Suprapubic skin (tissue), 4 donors: ENCODE measurements at places on chromosomes 2 and 18. TPM values are rescaled to one million over a fixed set of nuclear protein-coding genes. Genes with fewer than 3 reads are reported as not detected.

Gene KANSL3
- 70.5 TPM for total RNA-seq

GRCh38 chr18:45889419-45890064 lies 64.1 kb downstream of the SIGLEC15 start:
- no peak for DNase-seq
- no peaks in the 10 kb centered on the region for H3K27me3 ChIP-seq
- no peak overlapping the region for H3K27ac ChIP-seq
- H3K4me3 ChIP-seq = no peak overlapping the region
- no peaks in the 10 kb centered on the region for H3K4me1 ChIP-seq

DNA sequence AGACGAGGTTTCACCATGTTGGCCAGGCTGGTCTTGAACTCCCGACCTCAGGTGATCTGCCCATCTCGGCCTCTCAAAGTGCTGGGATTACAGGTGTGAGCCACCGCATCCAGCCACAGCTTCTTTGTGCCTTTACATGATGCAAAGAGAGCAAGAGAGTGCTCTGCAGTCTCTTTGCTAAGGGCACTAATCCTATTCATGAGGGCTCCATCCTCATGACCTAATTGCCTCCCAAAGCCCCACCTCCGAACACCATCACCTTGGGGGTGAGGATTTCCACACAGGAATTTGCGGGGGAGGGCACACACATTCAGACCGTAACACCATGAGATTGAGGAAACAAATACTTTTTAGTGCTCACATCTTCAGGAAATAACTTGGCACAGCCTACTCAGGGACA lies 91.8 kb downstream of the PDCL3 start:
- H3K36me3 ChIP-seq = no peaks in the 10 kb centered on the region
- H3K27ac ChIP-seq = no peak overlapping the region

DNA sequence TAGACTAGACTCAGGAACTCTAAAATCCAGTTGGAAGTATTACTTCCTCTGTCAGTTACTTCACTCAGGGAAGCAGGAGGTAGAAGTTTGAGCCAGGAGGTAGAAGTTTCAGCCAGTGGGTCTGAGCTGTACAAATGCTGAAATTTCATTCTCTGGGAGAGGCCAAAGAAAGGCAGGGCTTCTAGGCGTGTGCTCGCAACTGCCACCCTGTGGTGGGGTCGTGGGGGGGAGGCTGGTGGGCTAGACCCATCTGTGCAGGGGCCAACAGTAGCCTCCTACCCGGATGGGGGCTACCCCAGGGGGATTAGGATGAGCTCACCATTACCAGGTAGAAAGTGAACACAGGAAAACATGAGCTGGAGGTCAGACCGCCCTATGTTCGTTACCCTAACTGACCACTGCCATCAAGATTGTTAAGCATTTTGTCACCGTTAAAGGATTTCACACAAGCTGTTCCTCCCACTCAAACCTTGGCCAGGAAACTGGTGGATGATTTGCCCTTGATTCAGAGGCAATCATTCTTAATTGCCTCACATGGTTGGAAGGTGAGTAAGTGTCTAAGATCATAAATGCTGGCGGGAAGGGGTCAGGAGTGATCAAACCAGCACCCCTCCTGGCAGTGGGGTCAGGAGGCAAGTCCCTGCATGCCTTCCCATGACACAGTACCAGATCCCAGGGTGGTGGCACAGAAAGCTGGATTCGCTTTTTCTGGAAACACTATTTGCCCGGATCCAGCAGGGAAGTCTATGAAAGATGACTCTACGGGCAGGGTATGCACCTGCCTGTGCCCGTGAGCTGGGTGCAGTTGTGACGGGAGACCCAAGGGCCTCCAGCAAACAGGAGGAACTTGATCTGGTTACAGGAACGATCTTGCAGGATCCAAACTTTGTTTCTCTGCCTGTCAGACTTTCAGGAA lies 5.2 kb upstream of the FHL2 start:
- no peak for DNase-seq
- no peaks in the 10 kb centered on the region for H3K36me3 ChIP-seq
- H3K27ac ChIP-seq = peak overlapping the region; percentile 22
- H3K4me1 ChIP-seq = peaks cover 35% of the 10 kb centered on the region
- peaks cover 6% of the 10 kb centered on the region for H3K27me3 ChIP-seq

DNA sequence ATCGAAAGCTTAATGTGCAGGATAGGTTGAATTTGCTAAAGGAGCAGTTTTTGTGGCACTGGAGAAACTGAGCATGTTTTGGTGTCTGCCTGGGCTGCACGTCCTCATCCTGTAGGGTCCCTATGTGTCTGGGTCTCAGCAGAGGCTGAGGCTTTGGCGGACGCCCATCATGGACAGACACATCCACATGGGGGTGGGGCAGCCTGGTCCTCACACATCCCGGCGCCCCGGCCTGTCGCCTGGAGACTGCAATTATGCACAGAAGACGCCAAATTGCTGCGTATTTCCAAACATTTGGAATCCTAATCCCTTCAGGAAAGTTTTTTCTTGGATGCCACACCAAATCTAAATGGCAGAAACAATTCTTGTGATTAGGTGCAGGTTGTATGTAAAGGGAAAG lies 128.2 kb upstream of the TWIST2 start:
- H3K36me3 ChIP-seq = no peaks in the 10 kb centered on the region
- no peak overlapping the region for H3K27ac ChIP-seq
- H3K27me3 ChIP-seq = no peaks in the 10 kb centered on the region
- DNase-seq = no peak
- H3K4me1 ChIP-seq = peaks cover 4% of the 10 kb centered on the region

Gene DNAH6
- 0.72 TPM for total RNA-seq

GRCh38 chr2:8141079-8141707 lies 540.7 kb upstream of the ID2 start:
- H3K4me1 ChIP-seq = no peaks in the 10 kb centered on the region
- no peak overlapping the region for H3K27ac ChIP-seq
- no peak for DNase-seq
- no peaks in the 10 kb centered on the region for H3K36me3 ChIP-seq
- no peaks in the 10 kb centered on the region for H3K27me3 ChIP-seq
